Caudate nucleus (tissue), 63 donors: ENCODE measurements at places on chromosomes 6 and 20.

- DNase-seq: no peak
These were observed 58.1 kb upstream of the ESR1 start for GRCh38 chr6:151749341-151749740.

DNA sequence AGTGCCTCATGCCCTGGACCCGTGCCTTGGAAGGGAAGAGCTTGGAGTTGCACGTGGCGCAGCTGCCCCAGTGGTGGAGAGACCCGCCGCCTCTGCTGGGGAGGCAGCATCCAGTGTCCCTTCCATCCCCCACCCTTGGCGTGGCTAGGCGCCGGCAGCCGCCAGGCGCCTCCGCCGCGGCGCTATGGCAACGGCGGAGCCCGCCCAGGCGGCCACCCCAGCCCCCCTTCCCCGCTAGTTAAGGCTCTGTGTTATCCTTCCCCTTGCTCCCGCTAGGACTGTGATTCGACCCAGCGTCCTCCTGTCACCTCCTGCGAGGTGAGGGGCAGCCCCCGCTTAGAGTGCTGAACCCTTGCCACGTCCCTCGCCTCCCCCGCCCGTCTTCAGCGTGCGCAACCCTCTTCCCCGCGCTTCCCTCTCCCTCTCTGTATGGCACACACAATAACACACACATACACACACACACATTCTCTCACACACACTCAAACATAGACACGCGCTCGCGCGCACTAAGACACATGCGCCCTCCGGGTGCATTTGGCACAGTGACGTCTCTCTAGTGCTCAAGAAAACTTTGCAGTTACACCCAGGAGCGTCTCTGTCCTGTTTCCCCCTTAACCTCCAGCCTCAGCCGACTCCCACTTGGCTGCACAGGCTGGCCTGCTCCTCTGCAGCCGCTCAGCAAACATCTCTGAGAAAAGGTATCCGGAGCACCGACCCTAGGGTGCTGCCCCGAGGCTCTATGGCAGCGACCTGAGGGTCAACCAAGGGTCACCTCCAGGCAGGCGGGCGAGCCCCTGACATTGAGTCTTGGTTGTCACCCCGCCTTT, 8.5 kb downstream of the GRIK2 start:
- DNase-seq: no peak

DNA sequence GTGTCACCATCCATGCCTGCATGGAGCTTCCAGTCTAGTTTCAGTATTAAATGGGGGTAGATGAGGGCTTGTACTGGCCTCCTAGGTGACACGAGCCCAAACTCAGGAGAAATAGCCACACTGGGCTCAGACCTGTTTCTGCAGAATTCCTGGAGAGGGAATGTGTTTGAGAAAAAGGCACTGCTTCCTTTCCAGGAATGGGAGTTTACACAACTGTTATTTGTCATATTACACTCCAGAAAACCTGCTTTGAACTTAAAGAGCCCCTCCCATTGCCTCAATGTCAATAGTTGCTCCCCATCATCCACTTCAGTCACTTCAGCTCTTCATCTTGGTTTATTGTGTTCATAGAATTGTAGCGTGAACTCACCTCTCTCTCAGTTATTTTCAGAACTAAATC, 151.5 kb downstream of the CFAP61 start:
- no peak for DNase-seq

- no peak for DNase-seq
These were observed 29.7 kb downstream of the RREB1 start for GRCh38 chr6:7137335-7138045.

DNA sequence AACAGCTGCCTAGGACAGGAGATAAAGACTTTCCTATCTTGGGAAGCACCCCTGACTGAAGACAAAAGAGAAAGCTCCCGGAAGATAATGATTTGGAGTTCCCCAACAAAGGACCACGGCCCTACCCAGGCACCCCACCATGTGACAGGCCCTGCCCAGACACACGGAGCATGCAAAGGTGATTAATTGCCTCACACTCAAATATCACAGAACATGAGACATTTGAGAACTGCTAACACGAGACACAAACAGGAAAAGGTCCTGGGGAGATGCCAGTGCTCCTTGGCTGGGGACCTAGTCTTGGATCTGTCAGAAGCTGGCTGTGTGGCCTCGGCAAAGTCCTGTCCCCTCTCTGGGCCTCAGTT, 82.5 kb upstream of the PTPN1 start:
- DNase-seq: no peak

DNA sequence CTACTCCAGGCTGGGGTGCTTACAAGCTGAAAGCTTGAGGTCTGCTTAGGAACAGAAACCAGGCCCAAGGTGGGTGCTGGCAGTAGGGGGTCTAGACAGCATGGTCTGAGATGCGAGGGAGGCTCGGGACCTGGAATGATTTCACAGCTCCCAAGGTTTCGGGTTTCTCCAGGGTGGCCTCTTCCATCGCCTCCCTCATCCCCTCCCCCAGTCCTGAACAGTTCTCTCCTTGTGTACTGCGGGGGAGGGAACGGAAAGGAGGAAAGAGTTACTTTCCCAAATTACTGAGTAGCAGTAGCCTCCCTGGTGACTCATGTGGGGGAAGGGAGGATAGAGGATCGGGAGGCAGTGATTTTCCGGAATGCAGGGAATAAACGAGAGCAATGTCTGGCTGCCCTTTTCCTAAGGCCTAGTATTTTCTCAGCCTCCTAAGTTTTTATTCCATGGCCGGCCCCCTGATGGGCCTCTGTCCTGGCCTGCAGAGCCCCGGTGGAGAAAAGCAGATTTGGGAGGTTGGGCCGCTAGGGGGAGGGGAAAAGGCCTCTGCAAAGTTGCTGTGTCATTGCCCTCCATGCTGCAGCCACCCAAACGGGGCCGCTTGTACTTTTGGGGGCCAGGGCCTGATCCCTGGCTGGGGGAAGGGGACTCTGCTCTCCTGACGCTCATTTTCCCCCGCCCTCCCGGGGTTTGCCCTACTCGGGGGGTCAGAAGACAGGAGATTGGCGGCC, 1.5 kb downstream of the BRD2 start:
- no peak for DNase-seq

DNA sequence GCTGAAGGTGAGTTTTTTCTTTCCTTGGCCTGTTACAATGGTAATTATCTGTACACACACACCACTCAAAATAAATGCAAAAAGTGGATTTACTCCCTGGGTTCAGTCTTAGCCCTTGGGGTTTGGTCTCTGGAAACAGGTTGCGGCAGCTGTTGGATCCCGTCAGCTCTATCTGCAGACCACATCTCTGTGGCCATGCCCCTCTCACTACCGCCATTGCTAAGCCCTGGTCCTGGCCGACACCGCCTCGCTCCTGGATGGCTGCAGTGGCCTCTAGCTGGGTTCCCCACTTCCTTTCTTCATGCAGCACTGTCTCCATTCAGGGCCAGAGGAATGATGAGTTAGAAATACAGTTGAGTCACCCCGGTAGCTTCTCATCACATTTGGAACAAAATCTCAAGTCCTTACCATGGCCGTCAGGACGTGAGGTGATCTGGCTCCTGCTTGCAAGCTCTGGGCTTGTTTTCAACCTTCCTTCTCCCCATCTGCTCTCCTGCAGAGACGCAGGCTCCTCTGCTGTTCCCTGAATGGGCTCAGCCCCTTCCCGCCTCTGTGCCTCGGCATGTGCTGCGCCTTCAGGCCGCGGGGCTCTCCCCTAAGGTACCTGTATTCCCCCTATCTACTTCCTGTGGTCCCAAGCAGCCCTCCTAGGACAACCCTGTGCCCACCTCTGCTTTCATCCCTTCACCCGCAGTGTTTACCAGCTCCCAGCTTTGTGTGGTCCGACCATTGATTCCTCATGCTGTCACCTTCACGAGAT, 38.0 kb downstream of the EFCAB8 start:
- DNase-seq: no peak

- DNase-seq: no peak
These were observed 3.2 kb downstream of the PTPN1 start for GRCh38 chr20:50513169-50514034.

DNA sequence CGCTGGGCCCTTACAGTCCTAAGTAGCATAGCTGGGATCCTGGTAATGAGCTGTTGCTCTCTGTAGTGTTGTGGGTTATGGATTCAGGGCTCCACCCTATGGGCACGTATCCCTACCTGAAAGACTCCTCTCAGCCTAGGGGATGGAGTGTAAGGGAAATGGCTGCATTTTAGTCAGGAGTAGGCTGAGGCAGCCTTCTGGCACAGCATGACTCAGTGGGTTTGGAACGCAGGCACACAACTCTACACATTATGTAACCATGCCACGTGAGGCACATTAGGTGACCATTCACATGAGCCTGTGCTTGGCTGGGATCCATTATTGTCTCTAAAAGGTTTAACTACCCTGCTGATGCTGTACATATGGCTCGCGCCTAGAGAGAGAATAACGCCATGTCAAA, 27.8 kb downstream of the HDDC2 start:
- DNase-seq: no peak

GRCh38 chr20:10376270-10377075, 57.5 kb downstream of the MKKS start:
- DNase-seq: no peak

- no peak for DNase-seq
These were observed 190.7 kb downstream of the PLCB1 start for GRCh38 chr20:8322662-8323217.

- no peak for DNase-seq
These were observed 71.3 kb downstream of the SLC22A3 start for GRCh38 chr6:160419488-160419887.
